Spleen (tissue), 13 donors: ENCODE measurements at places on chromosomes 5 and 9. TPM values are rescaled to one million over a fixed set of nuclear protein-coding genes. Genes with fewer than 3 reads are reported as not detected.

DNA sequence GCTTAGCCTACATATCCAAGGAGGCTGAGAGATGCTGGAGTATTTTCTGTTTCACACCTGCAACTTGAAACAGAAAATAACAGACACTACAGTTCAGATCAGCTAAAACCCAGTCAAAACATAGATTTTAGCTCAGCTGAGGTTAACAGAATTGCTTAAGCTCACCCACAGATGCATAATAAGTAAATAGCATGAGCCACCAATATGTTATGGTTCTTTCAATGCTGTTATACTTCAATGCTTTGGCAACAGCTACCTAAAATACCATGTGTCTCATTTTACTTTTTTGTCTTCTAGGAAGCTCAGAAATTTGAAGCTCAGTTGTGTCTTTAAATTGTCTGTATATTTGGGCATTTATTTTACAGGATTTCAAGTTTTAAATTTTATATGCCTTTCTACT lies 35.8 kb upstream of the OR13F1 start:
- no peak overlapping the region for H3K27ac ChIP-seq
- no peak overlapping the region for H3K4me3 ChIP-seq
- no peak for DNase-seq
- H3K4me1 ChIP-seq: no peaks in the 10 kb centered on the region
- H3K27me3 ChIP-seq: no peaks in the 10 kb centered on the region

GRCh38 chr5:98602534-98603112 lies 170.8 kb upstream of the RGMB start:
- H3K27me3 ChIP-seq: no peaks in the 10 kb centered on the region
- no peak for DNase-seq
- H3K27ac ChIP-seq: no peak overlapping the region
- H3K4me3 ChIP-seq: no peak overlapping the region

The SEMA5A gene
- total RNA-seq: 30.9 TPM

GRCh38 chr5:133839721-133840120 lies 128.7 kb downstream of the C5orf15 start:
- H3K4me3 ChIP-seq: no peak overlapping the region
- H3K27me3 ChIP-seq: no peaks in the 10 kb centered on the region
- H3K36me3 ChIP-seq: no peaks in the 10 kb centered on the region
- no peak for DNase-seq
- no peak overlapping the region for H3K27ac ChIP-seq

GRCh38 chr5:20034717-20035116 lies 46.7 kb upstream of the CDH18 start:
- no peaks in the 10 kb centered on the region for H3K4me1 ChIP-seq
- no peak overlapping the region for H3K4me3 ChIP-seq

DNA sequence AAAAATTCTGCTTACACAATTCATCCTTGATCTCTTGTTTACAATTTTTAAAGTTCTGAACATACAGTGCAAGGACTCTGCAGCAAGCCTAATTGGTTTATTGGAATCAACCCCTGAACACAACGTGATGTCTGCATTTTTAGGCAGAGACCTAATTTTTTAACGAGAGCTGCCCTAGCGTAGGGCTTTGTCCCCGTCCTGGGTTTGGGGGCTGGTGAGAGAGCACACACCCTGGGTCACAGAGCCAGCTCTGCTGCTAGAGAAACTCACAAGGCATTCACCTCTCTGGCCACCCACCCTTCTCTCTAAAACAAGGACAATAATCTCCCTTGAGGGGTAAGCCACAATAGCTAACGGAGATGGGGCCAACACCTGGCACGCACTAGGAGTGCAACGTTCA lies 28.2 kb downstream of the SH3PXD2B start:
- DNase-seq: no peak
- no peak overlapping the region for H3K27ac ChIP-seq
- no peaks in the 10 kb centered on the region for H3K27me3 ChIP-seq
- H3K4me3 ChIP-seq: no peak overlapping the region

DNA sequence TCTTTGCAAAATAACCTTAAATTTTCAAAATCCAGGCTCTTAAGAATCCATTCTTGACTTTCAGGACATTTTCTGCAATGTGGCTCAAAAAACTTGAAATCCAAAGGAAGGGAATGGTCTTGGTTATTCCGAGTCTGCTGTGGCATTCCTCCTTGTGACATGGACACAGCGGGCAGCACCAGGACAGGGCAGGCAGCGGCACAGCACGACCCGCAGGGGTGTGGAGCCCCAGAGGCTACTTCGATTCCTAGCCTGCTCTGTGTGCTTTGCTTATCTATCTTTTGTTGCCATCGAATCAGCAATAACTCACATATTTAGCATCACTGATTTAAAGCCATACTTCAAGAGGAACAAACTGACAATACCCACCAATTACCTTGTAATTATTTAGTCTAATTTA lies 420.2 kb upstream of the IRX1 start:
- H3K4me3 ChIP-seq: no peak overlapping the region
- no peak for DNase-seq
- H3K27ac ChIP-seq: no peak overlapping the region
- H3K4me1 ChIP-seq: no peaks in the 10 kb centered on the region
- no peaks in the 10 kb centered on the region for H3K36me3 ChIP-seq

GRCh38 chr9:98786750-98787510 lies 9.4 kb downstream of the ANKS6 start:
- DNase-seq: no peak
- no peak overlapping the region for H3K4me3 ChIP-seq
- no peaks in the 10 kb centered on the region for H3K27me3 ChIP-seq
- no peaks in the 10 kb centered on the region for H3K36me3 ChIP-seq
- peaks cover 4% of the 10 kb centered on the region for H3K4me1 ChIP-seq
- H3K27ac ChIP-seq: no peak overlapping the region

The CAMK2A gene
- total RNA-seq: 1.1 TPM

The LTC4S gene
- 13.4 TPM for total RNA-seq

DNA sequence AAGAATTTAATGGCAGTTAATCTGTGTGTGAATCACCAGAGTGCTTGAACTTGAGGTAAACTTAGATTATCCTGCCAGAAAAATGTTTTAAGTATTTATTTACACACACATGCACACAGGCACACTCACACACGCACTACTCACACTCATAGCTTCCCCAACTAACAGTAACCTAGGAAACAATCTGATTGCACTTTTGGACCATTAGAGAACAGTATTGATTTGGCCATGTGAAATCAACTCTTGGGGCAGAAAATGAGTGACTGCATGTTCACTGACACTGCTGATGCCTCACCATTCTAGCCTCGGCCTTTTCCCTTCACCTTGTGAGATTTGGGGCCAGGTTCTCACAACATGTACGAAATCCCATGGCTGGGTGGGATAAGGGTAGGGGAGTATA lies 64.1 kb downstream of the SLC1A3 start:
- H3K4me1 ChIP-seq: no peaks in the 10 kb centered on the region
- no peak overlapping the region for H3K27ac ChIP-seq
- H3K27me3 ChIP-seq: no peaks in the 10 kb centered on the region
- H3K36me3 ChIP-seq: no peaks in the 10 kb centered on the region
- no peak for DNase-seq
- H3K4me3 ChIP-seq: no peak overlapping the region

- H3K27me3 ChIP-seq: no peaks in the 10 kb centered on the region
- H3K36me3 ChIP-seq: no peaks in the 10 kb centered on the region
- DNase-seq: no peak
- H3K4me3 ChIP-seq: no peak overlapping the region
Observed at GRCh38 chr9:15155826-15156225, 151.2 kb downstream of the TTC39B start.

DNA sequence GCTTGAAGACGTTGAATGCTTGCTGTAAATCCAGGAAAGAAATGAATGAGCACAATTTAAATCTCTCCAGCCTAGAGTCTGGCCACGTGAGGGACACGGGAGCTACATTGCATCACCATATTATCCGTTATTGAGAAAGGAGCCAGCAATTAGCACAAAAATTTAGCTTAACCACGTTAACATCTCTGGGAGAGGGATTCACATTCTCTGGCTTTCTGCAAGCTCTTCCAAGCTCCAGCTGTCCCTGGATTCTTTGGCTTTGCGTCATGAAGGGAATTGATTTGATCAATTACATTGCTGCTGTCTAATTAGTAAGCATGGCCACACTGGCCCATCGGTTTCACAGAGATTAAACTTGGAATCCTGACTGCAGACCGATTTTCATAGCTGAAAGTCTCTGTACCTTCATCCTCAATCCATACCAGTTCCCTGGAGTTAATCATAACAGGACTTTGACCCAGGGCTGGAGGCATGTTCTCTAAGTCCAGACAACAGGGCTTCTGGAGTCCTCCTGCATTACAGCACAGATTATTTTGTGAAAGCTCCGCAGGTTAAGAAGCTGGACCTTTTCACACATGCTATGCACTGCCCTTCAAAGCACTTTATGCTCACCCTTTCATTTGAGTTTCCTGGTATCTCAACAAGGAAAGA lies 31.6 kb downstream of the ADRA1B start:
- no peak for DNase-seq
- no peaks in the 10 kb centered on the region for H3K36me3 ChIP-seq
- H3K4me1 ChIP-seq: peaks cover 20% of the 10 kb centered on the region

The CWC27 gene
- total RNA-seq: 11.1 TPM

The OLFM1 gene
- total RNA-seq: 43.8 TPM

The CDH9 gene
- total RNA-seq: not detected

DNA sequence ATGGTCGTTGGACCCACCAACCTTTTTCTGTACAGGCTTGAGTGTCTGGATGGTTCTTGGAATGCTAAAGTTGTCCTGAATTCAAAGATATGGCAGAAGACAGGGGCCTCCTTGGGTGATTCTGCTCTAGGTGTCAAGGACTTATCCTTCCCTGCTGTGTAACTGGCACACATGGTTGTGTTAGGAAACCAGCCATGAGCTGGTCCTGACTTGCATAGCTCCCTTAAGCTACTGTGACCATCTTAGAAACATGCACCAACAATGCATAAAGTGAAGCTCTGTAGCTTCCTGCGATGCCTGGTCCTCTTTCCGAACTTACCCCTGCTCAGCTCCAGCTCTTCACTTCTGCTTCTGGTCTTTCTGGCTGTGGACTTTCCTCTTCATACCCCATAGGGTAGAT lies 224.6 kb downstream of the TLE4 start:
- no peak overlapping the region for H3K4me3 ChIP-seq
- H3K4me1 ChIP-seq: no peaks in the 10 kb centered on the region
- H3K27ac ChIP-seq: no peak overlapping the region
- no peaks in the 10 kb centered on the region for H3K27me3 ChIP-seq
- DNase-seq: no peak

DNA sequence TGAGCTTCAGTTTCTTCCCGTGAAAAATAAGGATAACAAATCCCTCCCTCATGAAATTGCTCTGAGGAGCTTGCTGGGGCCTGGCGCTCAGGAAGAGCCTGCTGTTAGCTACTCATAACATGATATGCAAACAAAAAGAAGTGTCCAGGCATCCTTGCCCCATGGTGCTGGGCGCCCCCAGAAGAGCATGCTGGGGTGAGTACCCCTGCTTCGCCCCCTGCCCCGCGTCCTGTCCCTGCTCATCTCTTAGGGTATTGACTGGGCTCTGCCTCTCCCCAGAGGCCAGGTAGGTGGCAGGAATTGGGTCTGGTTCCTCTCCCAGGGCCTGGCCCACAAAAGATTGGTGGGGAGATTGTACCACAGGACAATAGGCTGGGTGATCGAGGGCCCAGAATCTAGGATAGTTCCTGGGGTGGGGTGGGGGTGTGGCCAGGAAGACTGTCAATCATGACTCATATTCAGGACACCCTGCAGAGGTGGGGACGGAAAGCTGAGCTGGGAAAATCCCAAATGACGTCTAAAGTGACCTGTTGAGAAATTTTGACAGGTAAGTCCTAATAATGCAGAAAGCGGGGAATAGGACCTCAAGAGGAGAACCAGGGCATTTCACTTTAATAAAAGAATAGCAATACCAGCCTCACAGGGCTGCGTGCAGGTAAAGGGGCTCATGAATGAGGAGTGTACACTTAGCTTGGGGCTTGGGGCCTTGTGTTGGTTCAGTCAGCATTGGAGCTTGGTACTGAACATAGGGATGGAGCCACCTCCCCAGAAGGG lies 8.9 kb downstream of the PITX1 start:
- H3K4me1 ChIP-seq: peaks cover 25% of the 10 kb centered on the region
- DNase-seq: peak; percentile 51
- no peak overlapping the region for H3K27ac ChIP-seq
- no peaks in the 10 kb centered on the region for H3K36me3 ChIP-seq
- H3K4me3 ChIP-seq: no peak overlapping the region

DNA sequence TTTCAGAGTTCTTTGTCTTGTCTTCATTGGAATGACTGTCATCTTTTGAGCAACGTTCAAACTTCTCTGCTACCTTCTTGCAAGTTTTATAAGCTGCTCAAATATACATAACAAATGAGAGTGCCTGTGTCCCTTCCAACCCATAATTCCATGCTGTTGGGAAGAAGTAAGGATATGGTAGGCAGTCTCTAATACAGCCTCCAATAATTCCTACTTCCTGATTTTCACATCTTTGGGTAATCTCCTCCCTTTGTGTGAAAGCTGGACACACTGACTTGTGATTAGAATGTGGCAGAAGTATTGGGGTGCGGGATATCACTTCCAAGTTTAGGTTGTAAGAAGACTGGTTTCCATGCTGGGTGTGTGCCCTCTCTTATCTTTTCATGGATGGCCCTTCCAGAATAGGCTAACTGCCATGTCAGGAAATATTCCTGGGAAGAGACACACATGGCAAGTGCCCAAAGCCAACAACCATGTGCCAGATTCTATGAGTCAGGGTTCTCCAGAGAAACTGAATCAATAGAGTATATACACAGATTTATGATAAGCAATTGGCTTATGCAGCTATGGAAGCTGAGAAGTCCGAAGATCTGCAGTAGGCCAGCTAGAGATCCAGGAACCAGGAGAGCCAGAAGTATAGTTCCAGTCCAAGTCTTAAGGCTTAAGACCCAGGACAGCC lies 531.3 kb downstream of the NTRK2 start:
- no peak overlapping the region for H3K27ac ChIP-seq
- H3K4me1 ChIP-seq: no peaks in the 10 kb centered on the region

GRCh38 chr5:55989860-55990259 lies 4.9 kb downstream of the IL6ST start:
- peaks cover 90% of the 10 kb centered on the region for H3K4me1 ChIP-seq
- H3K36me3 ChIP-seq: no peaks in the 10 kb centered on the region
- DNase-seq: no peak
- no peak overlapping the region for H3K4me3 ChIP-seq
- H3K27ac ChIP-seq: no peak overlapping the region

The SPINK6 gene
- not detected for total RNA-seq

The OLFML2A gene
- 44.0 TPM for total RNA-seq
